ENCODE measurements at places on chromosomes 1 and 21.

- no peak for DNase-seq
These were observed 117.2 kb downstream of the PLPPR5 start for GRCh38 chr1:98887507-98887906.

- DNase-seq, result peak; percentile 19
These were observed 532 bp downstream of the ERO1B start for GRCh38 chr1:236281198-236281653.

DNA sequence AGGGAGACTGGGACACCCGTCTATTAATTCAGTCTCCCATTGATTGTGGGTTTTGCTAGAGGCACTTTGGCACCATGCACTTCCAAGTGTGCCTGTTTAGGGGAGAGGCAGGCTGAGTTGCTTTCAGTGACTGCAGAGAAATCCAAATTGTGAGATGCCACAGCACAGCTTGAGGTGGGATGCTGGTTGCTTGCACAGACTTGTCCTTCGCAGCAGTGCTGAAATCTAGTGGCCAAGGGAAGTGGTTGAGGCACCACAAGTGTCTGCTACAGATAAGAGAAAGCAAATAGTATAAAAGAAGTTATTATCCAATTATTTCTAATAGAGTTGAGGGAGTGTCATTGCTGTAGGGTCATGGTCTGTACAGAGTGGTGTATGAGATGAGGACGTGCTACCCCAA is 40.0 kb upstream of the APP start:
- no peak for DNase-seq

DNA sequence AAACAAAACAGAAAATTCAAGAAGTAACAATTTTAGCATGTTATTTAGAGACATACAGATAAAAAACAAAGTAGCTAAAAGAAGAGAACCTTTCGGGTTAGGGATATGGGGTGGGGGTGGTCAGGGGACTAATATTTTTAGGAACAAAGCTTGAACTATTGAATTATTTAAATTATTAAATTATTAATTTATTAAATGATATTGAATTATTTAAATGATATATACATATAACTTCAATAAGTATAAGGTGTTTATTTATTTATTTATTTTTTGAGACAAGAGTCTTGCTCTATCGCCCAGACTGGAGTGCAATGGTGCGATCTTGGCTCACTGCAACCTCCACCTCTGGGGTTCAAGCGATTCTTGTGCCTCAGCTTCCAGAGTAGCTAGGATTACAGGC is 36.0 kb downstream of the EIF2B3 start:
- DNase-seq, result no peak

- DNase-seq, result no peak
These were observed 41.8 kb downstream of the TTC39A start for GRCh38 chr1:51288578-51288977.

GRCh38 chr1:160813215-160813614 is 17.2 kb downstream of the LY9 start:
- DNase-seq, result no peak

- no peak for DNase-seq
These were observed 65.8 kb downstream of the LMO4 start for GRCh38 chr1:87394513-87394912.

- no peak for DNase-seq
These were observed 852.9 kb upstream of the ADGRL4 start for GRCh38 chr1:79859212-79859948.

GRCh38 chr1:188817814-188818213 is 1659.8 kb downstream of the BRINP3 start:
- no peak for DNase-seq

GRCh38 chr1:25611843-25612242 is 4.7 kb upstream of the MAN1C1 start:
- DNase-seq, result no peak

- no peak for DNase-seq
These were observed 62.3 kb upstream of the COL11A1 start for GRCh38 chr1:103170609-103171008.

DNA sequence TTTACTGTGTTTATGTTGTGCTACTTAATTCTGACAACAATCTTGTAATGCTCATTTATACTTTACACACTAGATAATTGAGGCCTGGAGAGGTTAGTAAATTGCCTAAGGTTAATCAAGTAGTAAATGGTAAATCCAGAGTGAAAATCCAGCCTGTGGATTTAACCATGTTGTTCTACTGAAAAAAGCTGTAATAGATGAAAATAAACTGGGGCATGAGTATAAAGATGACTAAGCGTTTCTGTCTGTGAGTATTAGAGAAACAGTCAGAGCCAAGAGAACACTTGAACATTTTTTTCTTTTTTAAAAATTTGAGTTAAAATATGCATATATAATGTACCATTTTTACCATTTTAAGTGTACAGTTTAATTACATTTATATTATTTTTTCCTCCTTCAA is 47.9 kb upstream of the LEPR start:
- no peak for DNase-seq

DNA sequence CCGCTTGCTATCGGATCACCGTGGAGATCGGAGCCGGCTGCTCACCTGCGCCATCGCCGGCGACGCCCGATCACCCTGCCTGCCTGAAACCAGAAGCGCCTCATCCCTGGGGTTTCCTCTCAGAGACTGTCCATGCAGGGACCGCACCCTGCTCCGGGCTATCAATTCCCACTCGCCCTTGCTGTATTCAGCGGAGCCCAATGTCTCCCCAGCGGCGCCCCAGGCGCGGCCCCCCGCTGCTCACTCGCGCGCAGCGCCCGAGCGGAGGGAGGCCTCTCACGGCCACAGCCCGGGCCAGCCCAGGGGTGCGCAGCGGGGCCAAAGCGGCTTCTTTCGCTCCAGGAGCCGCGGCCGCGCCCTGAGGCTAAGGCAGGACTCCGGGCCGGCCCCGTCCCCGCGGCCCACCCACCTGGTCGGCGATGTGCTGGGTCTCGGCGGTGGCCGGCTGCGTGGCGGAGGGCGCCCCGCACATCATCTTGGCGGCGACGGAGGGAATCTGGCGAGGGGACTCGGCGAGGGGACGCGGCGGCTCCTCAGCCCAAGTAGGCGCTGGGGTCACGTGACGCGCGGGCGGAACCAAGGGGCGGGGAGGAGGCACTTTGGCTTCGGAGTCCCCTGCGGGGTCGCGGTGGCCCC is at the start of gene CSTB:
TSS of gene CSTB (minus strand) at position 514 of the 636 bp plus-strand sequence. CDS start at position 475, 39 bp downstream.
- peak; percentile 80 for DNase-seq

- DNase-seq, result no peak
These were observed 44.9 kb downstream of the C1orf198 start for GRCh38 chr1:230823426-230823825.

- DNase-seq, result no peak
These were observed 99.0 kb downstream of the LTN1 start for GRCh38 chr21:28893687-28894086.

- no peak for DNase-seq
These were observed 47.4 kb upstream of the USP25 start for GRCh38 chr21:15682186-15682895.

DNA sequence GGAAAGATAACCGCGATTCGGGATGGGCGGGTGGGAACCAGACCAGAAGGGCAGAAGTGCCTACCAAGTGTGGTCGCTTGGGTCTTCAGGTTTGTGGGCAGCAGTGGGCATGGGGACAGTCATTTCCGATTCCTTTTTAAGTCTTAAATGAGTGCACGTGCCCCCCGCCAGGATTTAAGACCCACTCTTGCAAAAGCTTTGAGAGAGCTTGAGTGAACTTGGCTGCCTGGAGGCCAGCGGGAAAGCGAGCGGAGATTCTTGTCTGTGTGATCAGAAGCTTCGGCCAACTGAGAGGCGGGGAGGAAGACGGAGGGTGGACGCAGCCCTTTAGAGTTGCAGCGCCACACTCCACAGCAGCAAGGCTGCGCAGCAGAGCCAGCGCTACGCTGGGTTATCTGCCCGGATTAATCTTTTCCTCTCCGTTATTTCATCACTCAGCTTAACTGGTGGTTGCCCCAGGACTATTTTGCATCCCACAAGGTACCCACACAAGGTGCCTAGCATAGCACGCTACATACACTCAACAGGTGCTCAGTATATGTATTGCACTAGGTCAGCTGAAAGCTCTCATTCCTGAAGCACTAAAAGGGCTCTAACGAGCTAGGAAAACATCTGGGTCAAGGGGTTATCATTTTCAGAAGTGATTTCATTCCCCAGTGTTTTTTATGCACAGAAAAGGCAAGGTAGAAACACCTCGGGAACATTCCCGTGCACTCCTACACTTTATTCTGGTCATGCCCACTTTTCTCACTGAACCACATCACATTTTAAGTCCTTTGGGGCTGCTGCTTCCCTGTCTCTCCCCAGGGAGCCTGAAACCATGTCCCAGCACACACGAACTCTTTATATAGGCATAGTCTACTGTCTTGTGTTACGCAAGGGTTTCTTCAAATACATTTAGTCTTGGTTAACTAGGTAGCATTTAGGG is 1.5 kb upstream of the BATF3 start:
- DNase-seq, result peak; percentile 47

DNA sequence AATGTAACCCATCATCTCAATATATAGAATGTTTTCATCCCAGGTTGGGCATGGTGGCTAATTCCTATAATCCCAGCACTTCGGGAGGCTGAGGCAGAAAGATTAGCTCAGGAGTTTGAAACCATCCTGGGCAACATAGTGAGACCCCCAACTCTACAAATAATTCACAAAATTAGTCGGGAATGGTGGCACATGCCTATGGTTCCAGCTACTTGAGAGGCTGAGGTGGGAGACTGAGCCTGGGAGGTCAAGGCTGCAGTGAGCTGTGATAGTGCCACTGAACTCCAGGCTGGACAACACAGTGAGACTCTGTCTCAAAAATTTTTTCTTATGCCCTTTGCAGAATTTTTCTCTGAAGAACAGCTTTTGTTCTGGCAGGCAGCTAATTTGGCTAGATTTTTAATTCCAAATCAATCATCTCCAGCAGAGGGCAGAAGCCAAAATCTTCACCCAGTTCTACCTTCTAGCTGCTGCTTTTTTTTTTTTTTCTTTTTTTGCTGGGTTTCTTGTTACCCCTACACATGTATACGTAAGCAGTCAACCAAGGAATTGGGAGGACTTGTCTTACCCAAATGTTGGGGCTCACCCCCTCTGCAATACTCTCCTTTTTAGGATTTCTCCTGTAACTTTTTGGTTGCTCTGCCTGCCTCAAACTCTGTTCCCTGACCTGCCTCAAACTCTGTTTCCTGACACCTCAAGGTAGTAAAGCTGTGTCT is 2.7 kb upstream of the RAD54L start:
- no peak for DNase-seq

DNA sequence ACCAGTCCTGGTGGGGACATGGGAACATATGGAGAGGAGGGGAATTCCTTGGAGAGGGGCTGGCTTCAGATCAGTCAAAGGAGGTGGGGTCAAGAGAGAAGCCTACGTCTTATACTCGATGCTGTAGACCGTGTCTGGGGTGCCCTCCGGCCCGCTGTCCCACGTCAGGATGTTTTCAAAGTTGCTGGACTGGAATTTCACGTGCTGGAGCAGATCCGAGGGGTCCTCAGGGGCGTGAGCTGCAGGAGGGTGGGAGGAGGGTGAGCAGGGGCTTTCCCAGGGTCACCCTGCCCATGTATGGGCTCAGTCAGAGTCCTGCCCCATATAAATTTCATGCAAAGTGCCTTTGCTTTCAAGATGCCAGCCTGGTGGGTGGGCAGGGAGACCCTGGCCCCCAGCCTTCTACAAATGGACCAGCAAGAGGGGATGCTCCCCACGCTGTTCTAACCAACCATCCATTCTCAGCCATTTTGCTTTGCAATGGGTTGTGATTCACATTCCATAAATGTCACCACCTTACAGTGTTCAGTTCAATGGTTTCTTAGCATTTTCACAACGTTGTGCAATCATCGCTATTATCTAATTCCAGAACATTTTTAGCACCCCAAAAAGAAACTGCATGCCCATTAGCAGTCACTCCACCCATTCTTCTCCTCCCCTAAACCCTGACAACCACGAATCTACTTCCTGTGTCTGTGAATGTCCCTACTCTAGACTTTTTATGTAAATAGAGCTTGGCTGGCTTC is 4.3 kb downstream of the IL22RA1 start:
- DNase-seq, result no peak

- DNase-seq, result no peak
These were observed 638.7 kb upstream of the RGS18 start for GRCh38 chr1:191519519-191519918.

GRCh38 chr1:42748461-42749410 is 8.7 kb upstream of the CLDN19 start:
- DNase-seq, result no peak

DNA sequence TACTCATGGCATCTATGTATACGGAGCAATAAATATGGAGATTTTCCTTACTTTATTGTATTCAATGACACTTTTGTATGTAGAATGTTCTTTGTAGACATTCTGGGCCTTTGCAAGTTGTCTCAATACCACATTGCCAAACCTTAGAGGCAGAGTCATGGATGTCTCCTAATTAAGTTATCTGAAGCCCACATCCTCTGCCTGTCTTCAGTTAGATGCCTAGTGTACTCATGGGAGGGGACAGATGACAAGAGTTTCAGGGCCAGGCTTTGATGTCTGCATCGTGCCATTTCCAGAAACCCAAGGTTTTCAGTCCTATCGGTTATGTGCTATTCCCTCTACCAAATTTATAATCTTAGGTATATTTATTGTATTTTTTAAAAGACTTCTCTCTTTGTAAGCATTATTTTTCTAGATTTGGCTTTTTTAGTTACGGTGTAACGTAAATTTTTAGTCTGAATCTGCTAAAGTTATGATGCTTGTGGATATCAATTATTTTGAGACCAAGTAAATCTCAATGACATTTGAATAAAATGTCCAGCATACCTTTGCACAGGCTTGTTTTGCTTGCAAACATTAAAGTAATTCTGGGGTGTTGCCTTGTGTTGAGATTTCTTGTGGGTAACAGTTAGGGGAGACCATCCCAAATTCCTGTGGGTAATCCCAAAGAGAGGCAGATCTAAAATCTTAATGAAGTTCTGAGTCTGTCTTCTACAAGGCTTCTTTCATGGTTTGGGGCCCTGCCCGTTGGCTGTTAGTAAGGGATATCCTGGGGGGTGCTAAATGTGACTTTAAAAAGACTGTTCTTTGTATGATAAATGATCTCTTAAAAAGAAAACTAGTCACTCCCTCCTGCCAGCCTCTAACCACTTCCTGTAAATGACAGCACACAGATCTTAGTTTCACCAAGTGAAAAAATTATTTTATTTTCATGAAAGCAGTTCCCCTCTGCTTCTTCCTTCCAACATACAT is 8.0 kb upstream of the MACF1 start:
- peak; percentile 43 for DNase-seq

DNA sequence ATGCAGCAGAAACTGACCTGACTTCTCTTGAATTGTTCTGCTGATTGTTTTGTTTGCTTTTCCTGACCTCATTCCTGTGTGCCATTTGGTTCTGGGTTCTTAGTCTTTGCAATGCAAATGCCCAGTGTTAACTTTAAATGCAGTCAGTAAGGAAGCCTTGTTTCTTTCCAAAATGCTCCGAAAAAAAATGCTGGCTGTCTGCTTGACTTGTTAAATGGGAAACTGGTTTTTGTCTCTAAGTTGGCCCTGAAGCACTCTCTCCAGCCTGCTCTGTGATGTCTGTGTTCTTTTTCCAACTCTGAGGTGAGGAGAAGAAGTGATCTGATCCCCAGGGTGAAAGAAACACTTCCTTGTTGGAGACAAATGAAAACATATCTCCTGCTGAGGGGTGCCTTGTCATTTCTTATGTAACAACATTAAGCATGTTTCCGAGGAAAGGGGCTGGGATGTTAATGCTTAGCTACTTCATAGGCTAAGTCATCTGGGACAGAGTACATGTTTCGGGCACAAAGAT is 256.3 kb upstream of the ADGRL4 start:
- DNase-seq, result no peak

Measured in T-helper 1 cell (primary cell).